Stimulated activated CD4-positive, alpha-beta T cell treated with anti-CD3 and anti-CD28 coated beads, Interleukin-4, amount 100 ng/mL, for 1 hour (primary cell): ENCODE measurements at places on chromosomes 2 and 18.

DNA sequence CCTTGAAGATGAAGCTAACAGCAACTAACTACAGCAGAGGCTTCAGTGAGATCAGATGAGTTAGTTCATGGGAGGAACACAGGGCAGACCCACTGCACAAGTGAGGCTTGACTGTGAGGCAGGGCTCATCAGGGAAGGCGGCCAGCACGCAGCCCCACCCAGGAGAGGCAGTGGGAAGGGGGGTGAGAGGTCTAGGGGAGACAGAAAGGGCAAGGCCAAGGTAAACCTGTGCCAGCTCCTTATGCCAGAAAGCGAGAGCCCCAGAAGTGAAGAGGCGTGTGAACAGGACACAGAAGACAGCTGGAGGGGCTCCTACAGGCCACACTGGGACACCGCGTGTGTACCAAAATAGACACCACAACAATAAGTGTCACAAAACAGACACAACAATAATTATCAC lies 48.6 kb downstream of the ANO7 start:
- no peak for DNase-seq

DNA sequence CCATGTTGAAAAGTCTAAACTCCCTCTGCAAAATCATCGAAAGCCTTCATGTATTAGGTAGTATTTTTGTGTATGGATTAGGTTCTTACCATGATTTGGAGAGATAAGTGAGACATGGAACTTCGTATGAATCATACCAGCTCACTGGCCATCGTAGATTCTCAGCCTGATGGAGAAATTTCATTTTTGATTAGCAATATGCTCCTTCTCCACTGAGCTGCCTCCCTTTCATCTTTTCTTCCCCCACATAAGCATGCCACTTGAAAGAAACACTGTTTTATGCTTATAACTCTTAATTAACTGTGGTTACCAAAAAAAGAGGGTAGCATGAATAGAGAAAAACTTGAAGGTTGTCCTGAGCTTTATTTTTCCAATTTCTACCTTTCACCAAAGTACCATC lies 111.9 kb downstream of the NCK2 start:
- DNase-seq = no peak

- no peak for DNase-seq
These were observed 13.4 kb downstream of the ITGA6 start for GRCh38 chr2:172440795-172441194.

- DNase-seq = no peak
These were observed 100.6 kb downstream of the LIPG start for GRCh38 chr18:49662506-49662905.

GRCh38 chr18:79584491-79585394 lies 94.9 kb upstream of the CTDP1 start:
- no peak for DNase-seq

DNA sequence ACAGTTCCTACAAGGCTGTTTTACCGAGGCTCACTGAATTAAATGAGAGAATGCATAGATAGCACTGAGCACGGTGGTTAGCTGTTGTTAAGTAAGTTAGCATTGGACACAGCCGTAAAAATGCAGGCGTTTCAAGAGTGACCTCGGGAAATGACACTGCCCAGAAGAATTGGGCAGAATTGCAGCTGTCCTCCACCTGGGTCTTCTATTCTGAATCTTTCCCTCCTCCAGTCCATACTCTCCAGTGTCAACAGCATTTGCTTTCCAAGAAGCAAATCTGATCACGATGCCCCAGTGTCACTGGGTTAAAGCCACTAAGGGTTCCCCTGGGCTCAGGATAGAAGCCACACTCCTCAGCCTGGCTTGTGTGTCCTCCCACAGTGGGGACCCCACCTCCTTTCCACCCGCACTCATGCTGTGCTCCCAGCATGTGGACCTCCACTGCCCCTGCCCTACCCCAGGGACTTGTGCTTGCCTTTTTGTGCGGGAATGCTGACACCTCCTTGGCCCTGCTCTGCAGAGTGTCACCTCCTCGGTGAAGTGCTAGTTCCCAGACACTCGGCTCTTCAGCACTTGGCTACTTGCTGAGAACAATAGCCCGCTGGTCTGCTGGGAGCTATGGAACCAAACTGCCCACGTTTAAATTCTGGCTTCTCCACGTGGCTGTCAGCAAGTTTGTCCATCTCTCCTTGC lies 135.0 kb downstream of the ANTXR1 start:
- no peak for DNase-seq

DNA sequence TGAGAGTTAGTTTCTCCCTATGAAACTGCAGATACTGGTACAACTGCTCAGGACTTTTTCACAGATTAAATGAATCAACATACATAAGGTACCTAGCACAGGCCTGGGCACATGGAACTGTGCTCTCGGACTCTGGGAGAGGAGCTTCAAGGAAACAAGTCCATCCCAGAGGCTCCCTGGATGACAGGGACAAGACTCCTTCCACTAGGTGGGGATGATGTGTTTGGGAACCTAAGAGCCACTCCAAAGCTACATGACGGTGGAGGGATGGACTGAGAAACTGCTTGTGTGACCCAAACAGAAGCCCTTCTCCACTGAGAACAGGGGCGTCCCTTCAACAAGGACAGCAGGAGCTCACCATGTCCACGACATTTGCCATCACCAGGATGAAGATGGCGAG lies 37.1 kb downstream of the CENPO start:
- DNase-seq = no peak

DNA sequence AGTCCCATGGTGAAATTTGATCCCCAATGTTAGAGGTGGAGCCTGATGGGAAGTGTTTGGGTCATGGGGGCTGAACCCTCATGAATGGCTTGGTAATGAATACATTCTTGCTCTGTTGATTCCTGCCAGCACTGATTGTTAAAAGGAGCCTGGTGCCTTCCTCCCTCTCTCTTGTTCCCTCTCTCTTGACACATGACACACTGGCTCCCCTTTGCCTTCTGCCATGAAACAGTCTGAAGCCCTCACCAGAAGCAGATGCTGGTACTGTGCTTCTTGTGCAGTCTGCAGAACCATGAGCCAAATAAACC lies 30.6 kb upstream of the EPC2 start:
- DNase-seq = no peak

DNA sequence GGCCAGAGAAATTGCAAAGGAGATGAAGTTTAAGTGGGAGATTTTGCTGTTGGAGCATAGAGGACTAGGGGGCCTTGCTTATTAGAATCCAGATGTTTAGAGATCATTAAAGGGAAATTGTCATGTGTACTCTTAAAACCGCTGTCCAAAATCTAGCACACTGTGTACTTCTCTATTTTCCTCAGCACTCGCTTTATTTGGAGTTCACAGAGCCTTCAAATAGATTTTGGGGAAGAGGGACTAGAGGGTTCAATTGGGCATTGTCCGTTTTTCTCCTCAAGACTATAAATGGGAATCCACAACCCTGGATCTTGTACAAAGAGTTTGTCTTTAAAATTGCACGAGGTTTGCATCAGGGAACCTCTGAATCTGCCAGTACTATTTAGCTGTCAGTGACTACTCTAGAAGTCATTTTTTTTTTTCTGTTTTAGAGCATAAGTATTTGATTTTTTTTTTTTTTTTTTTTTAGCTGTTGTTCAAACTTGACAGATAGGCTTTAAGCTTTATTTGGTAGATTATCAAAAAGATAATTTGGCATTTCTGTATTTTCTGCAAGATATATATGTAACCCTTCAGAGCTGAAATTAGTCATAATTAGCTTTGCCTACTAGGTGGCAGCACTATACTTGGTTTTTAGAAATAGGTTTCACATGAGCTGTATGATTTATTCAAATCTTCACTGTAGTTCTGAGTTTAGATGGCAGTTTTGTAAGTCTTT lies 14.2 kb downstream of the PMS1 start:
- DNase-seq = no peak

GRCh38 chr2:101638817-101639605 lies 58.5 kb upstream of the MAP4K4 start:
- DNase-seq = no peak
